ENCODE measurements at places on chromosomes 1 and 21. TPM values are rescaled to one million over a fixed set of nuclear protein-coding genes. Genes with fewer than 3 reads are reported as not detected.

Gene KRTAP21-2
- not detected for total RNA-seq

Gene PRKAA2
- 6.5 TPM for total RNA-seq

Gene RORC
- total RNA-seq, result 0.17 TPM

Gene EEIG2
- total RNA-seq, result 5.2 TPM

Gene CR1
- total RNA-seq, result 0.07 TPM

Gene OPRD1
- 0.21 TPM for total RNA-seq

Gene RNU1-3
- total RNA-seq, result under 0.01 TPM

Gene SPATA46
- not detected for total RNA-seq

Gene MTARC2
- total RNA-seq, result 8.9 TPM

Gene LDLRAD1
- not detected for total RNA-seq

Gene LRIF1
- total RNA-seq, result 26.4 TPM

Gene ATP6V1G3
- not detected for total RNA-seq

Gene HAPLN2
- not detected for total RNA-seq

Gene RNU1-4
- total RNA-seq, result under 0.01 TPM

Gene CACYBP
- total RNA-seq, result 68.7 TPM
